ENCODE measurements at places on chromosomes 12 and 14. TPM values are rescaled to one million over a fixed set of nuclear protein-coding genes. Genes with fewer than 3 reads are reported as not detected.

- no peak for DNase-seq
These were observed 102.5 kb downstream of the SPTSSA start for GRCh38 chr14:34359420-34360117.

The PPP1R1A gene
- total RNA-seq, result 6.2 TPM

The AQP6 gene
- total RNA-seq, result 0.11 TPM

The DPPA3 gene
- total RNA-seq, result not detected

The OR4N5 gene
- total RNA-seq, result not detected

The ATP6V1D gene
- total RNA-seq, result 117 TPM

- DNase-seq, result no peak
These were observed 348.3 kb downstream of the GALC start for GRCh38 chr14:87644689-87645088.

The LRP1-AS gene
- total RNA-seq, result not detected

The SPTB gene
- 1.8 TPM for total RNA-seq

GRCh38 chr14:58626431-58626831 is 11.3 kb upstream of the DACT1 start:
- DNase-seq, result no peak

DNA sequence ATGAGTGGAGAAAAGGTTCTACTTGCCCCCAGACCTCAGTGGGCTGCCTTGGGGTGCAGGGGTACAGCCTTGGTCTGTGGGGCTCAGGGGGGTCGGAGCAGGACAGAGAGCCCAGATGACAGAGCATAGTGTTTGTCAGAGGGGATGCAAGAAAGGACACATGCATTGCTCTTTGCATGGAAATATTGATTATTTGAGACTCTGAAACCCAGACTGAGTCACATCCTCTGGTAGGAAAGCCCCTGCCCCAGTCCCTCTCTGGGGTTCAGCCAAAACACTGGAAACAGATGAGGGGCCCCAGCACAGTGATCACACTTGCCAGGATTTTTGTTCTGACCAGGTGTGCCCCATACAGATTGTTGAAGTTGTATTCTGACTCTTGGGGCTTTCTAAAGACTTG is 1094.4 kb downstream of the BCL11B start:
- DNase-seq, result no peak

- no peak for DNase-seq
These were observed 92.9 kb upstream of the TBX3 start for GRCh38 chr12:114776731-114777442.

The IL23A gene
- total RNA-seq, result not detected

GRCh38 chr14:88985654-88986053 is 161.2 kb downstream of the TTC8 start:
- no peak for DNase-seq

- no peak for DNase-seq
These were observed 118.2 kb upstream of the TMCC3 start for GRCh38 chr12:94768398-94769046.

The LRRC10 gene
- not detected for total RNA-seq

DNA sequence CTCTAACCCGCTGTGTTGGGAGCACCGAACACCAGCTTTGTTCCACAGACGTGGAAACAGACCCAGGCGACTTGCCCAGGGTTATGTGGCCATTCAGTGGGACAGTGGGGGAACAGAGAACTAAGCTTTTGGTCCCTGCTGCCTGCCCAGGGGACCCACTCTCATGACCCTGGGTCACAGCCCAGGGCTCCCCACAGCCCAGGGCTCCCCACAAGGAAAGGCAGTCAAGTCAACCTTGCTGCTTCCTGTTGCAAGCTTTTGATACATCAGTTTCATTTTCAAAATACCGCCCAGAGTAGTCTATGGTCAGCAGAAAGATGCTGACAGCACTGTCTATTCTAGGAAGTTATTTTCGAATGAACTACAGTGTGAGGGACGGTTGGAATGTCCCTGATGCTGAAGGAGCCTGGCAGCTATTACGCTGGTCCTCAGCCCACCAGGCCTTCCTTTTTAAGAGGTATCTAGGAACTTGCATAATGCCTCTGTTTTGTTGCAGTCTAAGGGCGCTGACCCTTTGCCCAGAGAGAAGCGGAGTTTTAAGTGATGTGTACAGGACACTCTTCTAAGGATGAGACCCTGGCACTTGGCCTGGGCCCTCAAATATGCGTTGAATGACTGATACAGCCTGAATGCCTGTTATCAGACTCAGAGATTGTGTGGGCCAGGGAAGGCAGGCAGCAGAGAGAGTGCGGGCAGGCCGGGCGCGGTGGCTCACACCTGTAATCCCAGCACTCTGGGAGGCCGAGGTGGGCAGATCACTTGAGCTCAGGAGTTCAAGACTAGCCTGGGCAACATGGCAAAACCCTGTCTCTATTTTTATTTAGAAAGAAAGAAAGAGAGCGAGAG is 12.6 kb upstream of the TTC7B start:
- DNase-seq, result no peak

The MYH6 gene
- total RNA-seq, result under 0.01 TPM

DNA sequence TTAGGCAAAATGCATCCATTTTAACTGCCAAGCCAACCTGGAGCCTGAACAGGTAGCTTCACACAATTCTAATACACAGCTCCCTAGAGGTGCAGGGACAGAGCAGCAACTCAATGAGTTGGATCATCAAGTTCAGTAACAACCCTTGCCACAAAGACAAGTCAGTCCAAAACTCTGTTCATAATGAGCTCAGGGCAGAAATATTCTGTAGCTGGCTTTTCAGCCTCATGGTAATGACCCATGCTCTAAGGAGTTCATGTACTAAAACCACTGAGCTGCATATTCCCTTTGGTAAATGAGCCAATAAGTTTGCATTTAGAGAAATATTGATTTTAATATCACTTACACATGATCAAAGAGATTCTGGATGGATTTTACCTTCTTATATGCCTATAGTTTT is 316.1 kb downstream of the SEC23A start:
- DNase-seq, result no peak

GRCh38 chr12:15534874-15535273 is 212.6 kb downstream of the PTPRO start:
- no peak for DNase-seq

DNA sequence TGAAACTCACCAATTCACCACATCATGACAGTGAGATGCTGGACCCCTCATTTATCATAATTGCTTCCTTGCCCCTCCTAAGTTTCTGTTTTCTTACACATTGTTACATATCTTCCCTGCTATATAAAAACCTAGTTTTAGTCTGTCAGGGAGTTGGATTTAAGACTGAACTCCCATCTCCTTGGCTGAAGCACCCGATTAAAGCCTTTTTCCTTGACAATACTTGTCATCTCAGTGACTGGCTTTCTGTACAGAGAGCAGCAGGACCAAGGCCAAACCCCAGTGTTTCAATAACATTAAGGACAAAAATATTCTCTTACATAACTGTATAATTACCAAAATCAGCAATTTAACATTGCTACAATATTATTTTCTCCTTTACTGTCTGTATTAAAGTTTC is 928.4 kb downstream of the TMTC2 start:
- no peak for DNase-seq

DNA sequence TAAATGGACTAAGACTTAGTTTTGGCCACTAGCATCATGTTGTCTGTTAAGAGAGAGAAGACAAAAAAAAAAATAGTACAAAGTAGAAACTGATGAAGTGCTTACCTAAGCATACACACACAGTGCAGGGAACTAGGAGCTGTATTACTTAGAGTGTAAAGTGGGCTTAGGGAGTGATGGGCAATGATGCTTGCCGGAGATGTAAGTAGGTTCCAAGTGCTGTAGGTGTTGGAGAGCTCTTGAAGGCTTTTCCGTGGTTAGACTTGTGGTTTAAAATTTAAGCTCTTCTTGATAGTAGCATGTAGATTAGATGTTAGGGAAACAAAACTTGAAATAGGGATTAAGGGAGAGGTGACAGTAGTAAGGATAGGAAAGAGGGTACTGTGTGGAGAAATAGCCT is 34.7 kb downstream of the MIA2 start:
- DNase-seq, result no peak

The GALNT9 gene
- 0.58 TPM for total RNA-seq

DNA sequence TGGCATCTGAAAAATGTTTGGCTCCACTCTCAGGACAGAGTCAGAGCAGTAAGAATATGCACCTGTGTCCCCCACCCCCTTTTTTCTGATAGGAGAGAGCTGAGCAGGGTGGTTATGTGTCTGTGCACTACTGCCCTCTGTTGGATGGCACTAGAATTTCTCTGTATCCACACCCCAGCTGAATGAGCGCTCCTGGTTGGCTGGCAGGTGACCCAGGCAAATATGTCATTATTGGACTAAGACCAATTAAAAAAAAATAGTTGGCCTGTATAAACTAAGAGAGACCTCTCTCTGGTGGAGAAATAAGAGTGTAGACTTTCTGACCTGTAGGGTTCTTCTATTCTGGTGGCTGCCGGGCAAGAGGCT is 107.0 kb downstream of the PTCSC3 start:
- no peak for DNase-seq

DNA sequence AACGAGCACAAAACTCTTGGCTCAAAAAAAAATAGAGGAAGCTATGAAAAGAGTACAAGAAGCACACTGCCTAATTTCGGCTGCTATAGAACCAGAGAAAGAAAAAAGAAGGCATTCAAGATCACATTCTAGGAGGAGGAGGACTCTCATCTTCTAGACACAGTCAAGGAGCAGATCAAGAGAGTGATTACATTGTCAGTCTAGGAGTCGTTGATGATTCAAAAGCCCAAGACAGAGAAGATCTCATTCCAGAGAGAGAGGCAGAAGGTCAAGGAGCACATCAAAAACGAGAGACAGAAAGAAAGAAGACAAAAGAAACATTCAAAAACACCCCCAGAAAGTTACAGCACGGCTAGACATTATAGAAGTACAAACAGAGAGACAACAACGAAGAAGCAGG is 131.8 kb upstream of the AEBP2 start:
- no peak for DNase-seq

- DNase-seq, result no peak
These were observed 113.4 kb downstream of the CAPZA3 start for GRCh38 chr12:18851271-18851670.

DNA sequence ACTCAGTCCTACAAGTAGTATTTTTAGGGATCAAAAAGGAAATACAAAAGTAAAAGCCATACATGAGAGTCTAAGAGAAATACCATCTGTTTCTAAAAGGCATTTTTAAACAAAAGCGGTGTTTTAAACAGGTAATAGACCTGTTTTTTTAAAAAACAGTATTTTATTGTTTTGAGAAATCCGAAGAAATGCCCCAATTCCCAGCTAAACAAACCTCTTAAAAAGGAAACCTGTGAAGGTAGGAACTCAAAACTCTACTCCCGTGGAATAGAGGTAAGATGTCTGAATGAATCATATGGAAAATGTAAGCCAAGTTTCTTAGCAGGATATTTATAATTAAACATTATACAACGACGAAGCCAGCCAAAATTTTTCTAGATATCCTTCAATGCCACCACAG is 2.0 kb downstream of the PPP1R13B start:
- DNase-seq, result no peak

GRCh38 chr12:114447274-114447716 is 41.4 kb upstream of the TBX5 start:
- DNase-seq, result no peak

DNA sequence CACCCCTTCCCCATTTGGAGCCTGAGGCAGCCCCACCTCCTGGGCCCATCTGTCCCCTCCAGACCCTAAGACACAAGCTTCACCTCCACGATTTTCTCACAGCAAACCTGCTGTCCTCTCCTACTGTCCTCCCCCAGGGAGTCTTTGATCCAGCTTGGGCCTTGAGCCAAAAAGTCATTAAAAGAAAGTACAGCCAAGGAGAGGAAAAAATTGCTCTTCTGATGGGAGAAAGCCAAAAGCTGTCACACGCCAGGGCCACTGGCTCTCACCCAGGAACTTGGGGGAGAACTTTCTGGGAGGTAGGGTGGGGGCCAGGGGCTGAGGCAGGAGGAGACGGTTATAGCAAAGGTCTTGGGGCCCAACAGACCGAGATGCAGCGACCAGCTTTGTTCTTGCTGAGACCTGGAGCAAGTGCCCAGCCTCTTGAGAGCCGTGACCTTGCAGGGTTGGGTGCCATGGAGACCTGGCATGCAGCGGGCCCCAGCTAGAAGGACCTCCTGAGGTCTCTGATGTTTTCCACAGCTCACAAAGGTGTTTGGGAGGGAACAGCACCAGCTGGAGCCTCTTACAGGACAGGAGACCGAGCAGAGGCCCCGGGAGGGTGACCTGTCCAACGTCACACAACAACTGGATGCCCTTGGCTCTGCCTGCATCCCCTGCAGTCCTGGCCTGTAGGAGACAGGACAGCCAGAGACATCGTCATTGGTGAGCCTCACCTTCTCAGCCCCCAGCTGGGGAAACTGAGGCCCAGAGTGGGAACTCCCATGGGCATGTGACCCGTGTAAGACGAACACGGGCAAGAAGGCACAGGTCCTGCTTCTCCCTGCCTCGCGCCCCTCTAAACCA is 124.5 kb downstream of the CALM1 start:
- DNase-seq, result no peak

GRCh38 chr12:102669056-102669455 is 188.7 kb upstream of the IGF1 start:
- DNase-seq, result no peak

DNA sequence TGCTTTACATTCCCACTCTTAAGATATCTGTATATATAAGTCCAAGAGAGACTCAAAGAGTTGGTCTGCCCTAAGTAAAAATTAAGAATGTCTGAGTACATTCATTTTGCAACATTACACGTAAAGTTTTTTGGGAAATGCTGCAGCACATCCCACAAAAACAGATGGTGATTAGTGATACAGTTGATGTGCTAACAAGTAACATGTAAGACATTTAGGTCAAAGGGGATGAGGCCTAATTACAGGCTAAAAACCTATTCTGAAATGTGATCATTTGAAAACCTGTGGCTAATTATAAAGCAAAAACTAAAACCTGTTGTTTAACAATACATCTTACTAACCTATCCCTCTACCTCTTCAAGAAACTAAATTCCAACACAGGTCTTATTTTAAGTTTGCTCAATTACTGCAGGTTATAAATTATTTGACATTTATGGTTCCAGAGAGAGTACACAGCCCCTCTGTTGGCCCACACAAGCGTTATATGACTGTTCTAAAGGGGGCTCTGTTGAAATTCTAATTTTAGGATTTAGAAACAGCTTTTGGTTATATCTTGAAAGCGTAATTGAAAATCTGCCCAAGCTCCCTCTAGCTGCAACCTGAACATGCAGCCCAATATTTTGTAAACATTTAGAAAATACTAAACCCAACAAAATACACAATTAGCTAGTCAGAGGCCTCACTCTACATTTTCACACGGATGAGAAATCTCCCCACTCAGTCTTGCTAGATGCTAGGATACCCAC is 42.9 kb downstream of the BRAP start:
- no peak for DNase-seq

Measured in esophagus muscularis mucosa (tissue), 4 donors.